ENCODE measurements at places on chromosomes 5 and 9. TPM values are rescaled to one million over a fixed set of nuclear protein-coding genes. Genes with fewer than 3 reads are reported as not detected.

- peaks cover 21% of the 10 kb centered on the region for H3K4me1 ChIP-seq
- peaks cover 12% of the 10 kb centered on the region for H3K36me3 ChIP-seq
- peak overlapping the region; percentile 63 for H3K27ac ChIP-seq
- DNase-seq: no peak
These were observed 39.0 kb downstream of the GPR21 start for GRCh38 chr9:123072407-123072995.

OLFM1 gene
- 10.8 TPM for polyA plus RNA-seq

GRCh38 chr9:77177894-77178794 lies 810 bp downstream of the VPS13A start:
- peak; percentile 44 for DNase-seq
- no peaks in the 10 kb centered on the region for H3K36me3 ChIP-seq
- peaks cover 14% of the 10 kb centered on the region for H3K4me1 ChIP-seq
- H3K27me3 ChIP-seq: no peaks in the 10 kb centered on the region
- peak overlapping the region; percentile 92 for H3K27ac ChIP-seq

- H3K36me3 ChIP-seq: no peaks in the 10 kb centered on the region
- no peaks in the 10 kb centered on the region for H3K27me3 ChIP-seq
- no peak overlapping the region for H3K27ac ChIP-seq
- H3K4me1 ChIP-seq: no peaks in the 10 kb centered on the region
- no peak overlapping the region for H3K4me3 ChIP-seq
These were observed 305.1 kb upstream of the RGMB start for GRCh38 chr5:98468188-98468869.

DNA sequence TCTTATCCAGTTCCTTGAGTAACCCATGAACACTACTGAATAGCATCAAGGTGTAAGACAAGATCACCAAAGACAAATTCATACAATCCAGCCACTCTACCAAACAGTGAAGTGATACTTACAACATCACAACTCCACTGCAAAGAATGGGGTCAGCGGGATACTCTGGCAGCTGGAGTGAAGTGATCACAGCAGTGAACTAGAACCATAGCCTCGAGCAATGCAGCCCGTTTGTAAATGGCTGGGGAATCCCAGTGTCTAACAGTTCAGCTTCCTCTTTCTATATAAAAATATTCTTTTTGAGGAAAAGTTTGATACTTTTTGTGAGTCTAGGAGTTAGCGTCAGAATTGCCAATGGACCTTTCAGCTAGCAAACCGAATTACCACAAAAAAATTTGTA lies 515.2 kb downstream of the ZNF608 start:
- H3K4me3 ChIP-seq: no peak overlapping the region
- no peak for DNase-seq
- H3K36me3 ChIP-seq: no peaks in the 10 kb centered on the region
- H3K27ac ChIP-seq: no peak overlapping the region
- H3K27me3 ChIP-seq: no peaks in the 10 kb centered on the region

VCAN gene
- polyA plus RNA-seq: 2.0 TPM

GRCh38 chr5:3107156-3107611 lies 355.7 kb upstream of the IRX2 start:
- peak; percentile 51 for DNase-seq
- no peak overlapping the region for H3K27ac ChIP-seq
- no peak overlapping the region for H3K4me3 ChIP-seq
- no peaks in the 10 kb centered on the region for H3K36me3 ChIP-seq
- no peaks in the 10 kb centered on the region for H3K27me3 ChIP-seq

- no peaks in the 10 kb centered on the region for H3K36me3 ChIP-seq
- no peaks in the 10 kb centered on the region for H3K27me3 ChIP-seq
- no peak for DNase-seq
- no peak overlapping the region for H3K27ac ChIP-seq
These were observed 439.9 kb downstream of the BRINP1 start for GRCh38 chr9:118929287-118929686.
